Gastrocnemius medialis (tissue), 4 donors: ENCODE measurements at places on chromosomes 1 and 21.
A peak's percentile ranks its signal among the peaks of the same experiment; 100 is the strongest.

GRCh38 chr1:12711536-12711935 is 4.4 kb upstream of the AADACL3 start:
- no peak for DNase-seq

GRCh38 chr1:101364370-101365120 is 127.7 kb downstream of the S1PR1 start:
- DNase-seq = no peak

- peak; percentile 16 for DNase-seq
These were observed 11.9 kb downstream of the THEMIS2 start for GRCh38 chr1:27884006-27884954.

- no peak for DNase-seq
These were observed 95.0 kb downstream of the BEND5 start for GRCh38 chr1:48681476-48682305.

GRCh38 chr1:166086113-166086883 is 80.5 kb downstream of the FAM78B start:
- DNase-seq = no peak

GRCh38 chr1:8283058-8283884 is 34.6 kb upstream of the SLC45A1 start:
- DNase-seq = peak; percentile 24

GRCh38 chr1:22341791-22342605 is 109.7 kb upstream of the ZBTB40 start:
- DNase-seq = no peak

- DNase-seq = no peak
These were observed 92.1 kb upstream of the SLC44A3 start for GRCh38 chr1:94727846-94728715.

- DNase-seq = no peak
These were observed 8.7 kb downstream of the SLAMF8 start for GRCh38 chr1:159835356-159835755.

- no peak for DNase-seq
These were observed 63.7 kb downstream of the CNST start for GRCh38 chr1:246629976-246630375.

DNA sequence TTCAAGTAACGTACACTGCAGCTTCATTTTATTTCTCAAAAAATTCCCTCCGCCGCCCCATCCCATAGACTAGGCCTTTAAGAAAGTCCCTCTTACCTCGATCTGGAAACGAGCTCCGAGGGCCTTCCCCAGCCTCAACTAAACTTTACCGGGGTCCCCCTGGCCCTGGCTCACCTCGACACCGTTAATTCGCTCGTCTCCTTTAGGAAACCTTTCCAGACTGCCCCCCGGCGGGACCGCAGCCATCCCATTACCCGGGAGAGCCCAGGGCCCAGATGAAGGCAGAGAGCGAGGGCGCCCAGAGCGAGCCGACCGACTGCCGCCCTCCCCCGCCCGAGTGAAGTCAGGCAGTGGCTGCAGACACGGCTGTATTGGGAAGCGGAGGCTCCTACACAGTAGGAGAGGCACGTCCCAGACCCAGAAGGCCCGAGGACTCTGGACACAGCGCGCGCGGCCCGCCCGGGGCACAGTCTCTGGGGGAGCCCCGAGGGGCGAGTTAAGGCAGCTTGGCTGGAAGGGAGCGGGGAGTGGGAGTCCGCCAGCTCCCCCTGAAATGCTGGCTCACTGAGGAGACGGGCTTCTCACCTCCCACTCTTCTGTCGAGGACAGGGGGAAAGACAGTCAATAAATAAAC is 14.6 kb downstream of the SEMA6C start:
- no peak for DNase-seq

DNA sequence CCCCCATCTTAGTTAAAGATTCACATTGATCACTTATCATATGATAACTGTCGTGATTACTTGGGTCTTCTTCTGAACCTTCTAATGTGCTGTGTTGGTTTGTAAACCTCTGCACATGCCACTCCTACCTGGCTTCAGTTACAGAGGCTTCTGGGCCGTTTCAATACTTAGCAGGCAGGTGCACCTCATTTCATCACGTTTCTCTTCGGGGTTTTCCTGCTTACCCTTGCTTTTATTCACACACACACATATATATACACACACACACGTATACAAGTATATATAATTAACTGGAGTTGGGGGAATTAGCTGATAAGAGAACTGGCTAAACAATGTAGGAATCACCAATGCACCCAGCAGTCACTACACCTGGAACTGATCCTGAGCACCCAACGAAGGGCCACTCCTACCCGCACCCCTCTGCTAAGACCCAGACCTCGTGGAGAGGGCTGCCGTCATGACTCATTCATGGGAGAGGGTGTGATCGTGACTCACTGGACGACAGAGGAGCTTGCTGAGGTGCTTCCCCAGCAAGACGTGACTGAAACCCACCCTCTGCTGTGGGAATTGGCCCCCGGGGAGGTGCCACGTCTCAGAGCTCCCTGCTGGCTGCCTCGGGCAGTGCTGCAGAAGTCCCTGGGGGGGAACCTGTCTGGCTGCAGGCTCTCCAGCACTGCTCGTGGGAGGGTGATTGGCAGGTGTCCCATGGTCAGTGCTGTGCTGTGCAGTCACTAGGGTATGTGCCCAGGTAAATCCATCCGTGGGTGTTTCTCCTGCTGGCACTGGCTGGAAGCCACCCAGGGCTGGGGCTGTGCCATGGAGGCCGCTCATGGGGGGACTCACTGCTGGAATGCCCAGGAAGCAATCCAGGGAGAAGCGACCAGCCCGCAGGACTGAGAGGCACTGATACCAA is 166.6 kb downstream of the DYRK1A start:
- no peak for DNase-seq

DNA sequence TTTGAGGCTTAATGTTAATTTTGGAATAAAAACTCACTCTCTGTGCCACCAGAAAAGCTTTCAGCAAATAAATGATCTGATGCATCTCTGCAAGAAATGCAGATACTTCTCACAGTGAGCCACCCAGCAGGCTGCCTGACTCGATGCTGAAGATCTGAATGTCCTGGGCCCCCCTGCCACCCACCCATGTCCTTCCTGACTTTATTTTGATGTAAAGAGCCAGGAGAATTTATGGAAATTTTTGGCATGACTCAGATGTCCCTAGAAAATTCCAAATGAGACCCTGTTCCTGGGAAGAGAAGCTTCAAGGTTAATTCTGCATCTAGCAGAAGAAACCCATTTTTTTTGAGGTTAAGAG is 62.8 kb upstream of the COA6 start:
- no peak for DNase-seq

DNA sequence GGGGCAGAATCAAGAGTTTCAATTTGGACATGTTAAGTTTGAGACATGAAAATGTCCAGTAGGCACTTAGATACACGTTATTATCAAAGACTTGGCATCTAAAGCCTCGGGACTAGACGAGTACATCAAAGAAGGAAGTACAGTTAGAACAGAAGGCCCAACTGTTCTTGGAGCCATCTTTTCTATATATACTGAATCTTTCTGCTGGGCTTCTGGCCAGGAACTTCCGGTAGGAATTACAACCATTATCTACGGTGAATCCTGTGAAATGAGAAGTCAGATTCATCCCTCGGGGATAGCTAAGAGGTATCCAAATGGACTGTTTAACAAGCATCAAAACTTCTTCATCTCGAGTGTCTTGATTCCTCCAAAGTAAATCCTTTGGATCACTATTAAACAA is 34.4 kb upstream of the NRDC start:
- DNase-seq = no peak

DNA sequence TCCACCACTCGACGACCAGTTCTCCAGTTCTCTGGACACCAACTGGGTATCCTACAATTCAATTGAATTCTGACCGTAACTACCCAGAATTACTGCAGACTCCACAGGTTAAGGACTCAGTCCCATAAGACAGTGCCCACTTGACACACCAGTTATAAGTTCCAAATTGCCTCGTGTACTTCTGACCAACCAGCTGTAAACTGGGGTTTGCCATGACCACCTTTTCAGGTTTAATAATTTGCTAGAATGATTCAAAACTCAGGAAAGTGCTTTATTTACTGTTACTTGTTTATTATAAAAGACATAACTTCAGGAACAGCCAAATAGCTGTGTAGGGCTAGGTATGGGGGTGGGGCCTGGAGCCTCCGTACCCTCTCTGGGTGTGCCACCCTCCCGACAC is 15.3 kb downstream of the NUDC start:
- DNase-seq = no peak

- DNase-seq = no peak
These were observed 95.8 kb downstream of the AJAP1 start for GRCh38 chr1:4750177-4750576.

GRCh38 chr1:38152351-38153065 is 105.9 kb upstream of the POU3F1 start:
- no peak for DNase-seq

- no peak for DNase-seq
These were observed 22.1 kb downstream of the SERBP1 start for GRCh38 chr1:67408148-67408547.

DNA sequence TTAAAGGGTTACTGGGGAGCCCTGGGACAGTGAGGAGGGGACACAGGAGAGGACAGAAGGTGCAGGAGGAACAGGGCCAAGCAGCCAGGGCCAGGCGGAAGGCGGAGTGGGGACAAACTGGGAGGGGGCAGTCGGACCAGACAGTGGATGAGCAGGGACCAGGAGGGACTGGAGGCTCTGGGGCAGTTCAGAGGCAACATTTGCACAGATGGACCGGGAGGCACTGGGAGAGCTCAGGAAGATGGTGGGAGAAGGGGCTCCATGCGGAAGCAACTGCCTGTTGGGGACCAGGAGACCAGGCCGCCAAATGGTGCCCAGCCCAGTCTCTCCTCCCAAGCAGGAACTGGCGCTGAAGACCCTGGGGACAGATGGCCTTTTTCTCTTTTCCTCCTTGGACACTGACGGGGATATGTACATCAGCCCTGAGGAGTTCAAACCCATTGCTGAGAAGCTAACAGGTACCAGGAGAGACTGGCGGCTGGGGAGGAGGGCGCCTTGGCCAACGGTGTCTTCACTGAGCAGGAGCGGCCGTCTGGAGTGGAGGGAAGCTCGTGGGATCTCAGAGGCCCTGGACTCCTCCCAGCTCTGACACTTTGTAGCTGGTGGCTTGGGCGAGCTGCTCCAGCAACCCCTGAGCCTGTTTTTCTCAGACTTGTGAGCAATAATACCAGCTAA is 847 bp downstream of the SELENON start:
- peak; percentile 38 for DNase-seq
